ENCODE measurements at places on chromosomes 6 and 20.

GRCh38 chr6:130679684-130680083 is 147.5 kb upstream of the SMLR1 start:
- no peak for DNase-seq

- DNase-seq, result no peak
Measured at GRCh38 chr6:156839591-156840001, 62.4 kb downstream of the ARID1B start.

- DNase-seq, result no peak
Measured at GRCh38 chr6:41167173-41167963, 4.5 kb upstream of the TREM2 start.

- DNase-seq, result no peak
Measured at GRCh38 chr20:36307412-36308325, 1.5 kb downstream of the DLGAP4 start.

DNA sequence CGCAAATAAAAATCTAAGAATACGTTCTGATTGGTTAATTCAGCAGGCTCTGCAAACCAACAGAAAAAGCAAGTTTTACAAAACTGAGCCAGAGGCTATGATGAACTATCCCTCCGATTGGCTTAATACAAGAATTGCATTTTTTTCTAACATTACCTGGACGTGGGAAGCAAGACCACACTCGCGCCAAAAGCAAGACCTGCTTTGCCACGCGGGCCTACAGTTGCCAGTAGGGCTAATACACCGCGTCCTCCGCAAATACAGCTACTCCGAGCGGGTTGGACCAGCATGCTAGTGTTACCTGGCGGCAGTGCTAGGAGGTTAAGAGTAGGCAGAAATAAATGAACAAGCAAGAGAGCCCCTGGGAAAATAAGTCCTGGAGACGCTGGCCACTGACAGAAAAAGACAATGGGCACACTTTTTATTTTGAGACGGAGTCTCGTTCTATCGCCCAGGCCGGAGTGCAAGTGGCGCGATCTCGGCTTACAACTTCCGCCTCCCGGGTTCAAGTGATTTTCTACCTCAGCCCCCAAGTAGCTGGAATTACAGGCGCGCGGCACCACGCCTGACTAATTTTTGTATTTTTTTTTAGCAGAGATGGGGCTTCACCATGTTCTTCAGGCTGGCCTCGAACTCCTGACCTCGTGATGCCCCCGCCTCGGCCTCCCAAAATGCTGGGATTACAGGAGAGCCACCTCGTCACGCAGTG is 131.9 kb upstream of the BTN3A2 start:
- no peak for DNase-seq

- DNase-seq, result no peak
Measured at GRCh38 chr6:134816780-134817179, 133.1 kb downstream of the ALDH8A1 start.

DNA sequence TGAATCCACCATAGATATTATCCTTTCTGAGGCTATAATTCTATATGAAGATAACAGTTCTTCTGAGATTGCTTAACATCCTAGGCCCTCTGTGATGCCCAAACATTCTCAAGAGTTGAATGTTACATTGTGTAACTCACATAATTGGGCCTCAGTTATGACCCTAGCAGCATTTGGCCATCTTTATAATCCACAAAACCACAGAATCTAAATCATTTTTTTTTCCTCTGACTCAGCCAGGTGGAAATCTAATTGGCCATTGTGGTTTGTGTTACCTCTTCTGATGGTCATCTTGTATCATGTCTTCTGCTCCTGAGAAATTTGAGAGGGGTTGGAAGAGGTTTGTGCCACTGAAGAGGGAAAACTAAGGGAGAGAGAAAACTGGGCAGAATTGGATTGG is 99.5 kb downstream of the LINC00237 start:
- no peak for DNase-seq

DNA sequence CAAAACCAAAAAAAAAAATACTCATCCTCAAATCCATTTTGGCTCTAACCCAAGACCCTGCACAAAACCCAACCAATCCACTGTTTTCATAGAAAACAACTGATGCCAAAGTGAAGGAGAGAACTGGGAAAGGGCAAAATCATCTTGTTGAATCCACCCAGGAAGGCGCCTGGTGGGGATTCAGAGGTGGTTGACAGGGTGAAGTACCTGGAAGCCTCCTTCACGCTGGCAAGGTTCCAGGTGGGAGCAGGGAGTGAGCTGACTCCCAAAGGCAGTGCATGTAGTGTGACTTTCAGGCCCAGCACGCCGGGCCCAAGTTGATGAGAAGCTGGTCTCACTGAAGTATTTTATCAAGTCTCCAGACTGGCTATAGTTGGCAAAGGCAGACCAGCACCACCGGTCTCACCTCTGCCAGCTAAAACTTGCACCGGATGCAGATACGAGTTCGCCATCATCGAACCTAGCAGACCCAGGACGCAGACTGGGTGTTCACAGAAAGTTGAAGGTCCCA is 16.5 kb downstream of the PPP1R10 start:
- no peak for DNase-seq

GRCh38 chr20:42492290-42492689 is 697.4 kb downstream of the PTPRT start:
- DNase-seq, result no peak

DNA sequence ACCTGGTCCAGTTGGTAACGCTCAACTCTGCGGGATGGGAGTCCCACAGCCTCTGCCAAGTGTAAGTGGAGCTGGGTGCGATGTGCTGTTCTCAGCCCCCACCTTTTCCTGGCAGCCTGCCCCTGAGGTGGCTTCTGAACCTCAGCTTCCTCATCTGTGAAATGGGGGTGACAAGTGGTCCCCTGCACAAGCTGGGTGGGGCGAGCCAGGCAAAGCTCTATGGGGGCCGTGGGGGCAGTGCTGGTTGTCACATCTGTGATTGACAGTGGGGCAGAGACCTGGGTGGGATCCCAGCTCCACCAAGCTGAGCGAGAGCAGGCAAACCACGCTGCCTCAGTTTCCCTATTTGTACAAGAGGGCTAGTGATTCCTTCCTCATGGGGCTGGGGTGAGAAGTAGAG is 162.6 kb downstream of the SYCP2 start:
- no peak for DNase-seq

GRCh38 chr6:110233770-110234374 is 53.6 kb downstream of the CDC40 start:
- DNase-seq, result no peak

DNA sequence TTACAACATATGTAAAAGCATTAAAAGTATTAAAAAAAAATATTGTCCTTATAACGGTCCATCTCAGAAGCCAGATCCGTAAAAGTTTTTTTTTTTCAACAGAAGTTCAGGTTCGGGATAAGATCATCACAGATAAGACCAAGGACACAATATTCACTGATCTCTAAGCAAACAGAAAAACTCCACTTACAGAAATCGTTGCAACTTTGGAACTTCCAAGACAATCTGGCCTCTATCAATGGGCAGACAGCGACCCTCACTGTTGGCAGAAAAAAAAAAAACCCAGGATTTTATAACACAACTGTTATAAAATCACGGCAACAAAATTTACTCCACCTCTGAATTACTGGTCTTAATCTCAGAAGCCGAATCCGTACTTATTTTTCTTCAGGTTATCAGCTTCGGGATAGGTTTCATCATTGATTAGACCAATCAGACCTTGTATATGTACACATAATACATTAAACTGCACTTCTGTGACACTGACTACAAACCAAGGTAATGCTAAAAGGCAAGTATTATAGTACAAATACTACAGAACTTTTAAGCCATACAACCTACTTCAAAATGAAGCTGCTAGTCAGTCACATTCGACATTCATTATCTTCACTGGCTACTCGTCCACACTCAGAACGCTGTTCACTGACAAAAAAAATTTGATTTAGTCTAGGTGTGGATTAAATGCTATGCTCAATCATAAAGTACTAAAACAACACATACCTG is 34.7 kb upstream of the SYNCRIP start:
- DNase-seq, result no peak

GRCh38 chr20:23245553-23246181 is 104.9 kb upstream of the NXT1 start:
- no peak for DNase-seq

GRCh38 chr6:50992704-50993625 is 174.3 kb downstream of the TFAP2B start:
- no peak for DNase-seq
